ENCODE measurements at places on chromosomes 12 and 14.

- DNase-seq, result no peak
Measured at GRCh38 chr12:132393245-132393795, 63.9 kb upstream of the GALNT9 start.

GRCh38 chr14:65332141-65332871 is 80.2 kb upstream of the FUT8 start:
- no peak for DNase-seq

- DNase-seq, result peak; percentile 65
Measured at GRCh38 chr14:93954900-93955849, 21.2 kb downstream of the ASB2 start.

DNA sequence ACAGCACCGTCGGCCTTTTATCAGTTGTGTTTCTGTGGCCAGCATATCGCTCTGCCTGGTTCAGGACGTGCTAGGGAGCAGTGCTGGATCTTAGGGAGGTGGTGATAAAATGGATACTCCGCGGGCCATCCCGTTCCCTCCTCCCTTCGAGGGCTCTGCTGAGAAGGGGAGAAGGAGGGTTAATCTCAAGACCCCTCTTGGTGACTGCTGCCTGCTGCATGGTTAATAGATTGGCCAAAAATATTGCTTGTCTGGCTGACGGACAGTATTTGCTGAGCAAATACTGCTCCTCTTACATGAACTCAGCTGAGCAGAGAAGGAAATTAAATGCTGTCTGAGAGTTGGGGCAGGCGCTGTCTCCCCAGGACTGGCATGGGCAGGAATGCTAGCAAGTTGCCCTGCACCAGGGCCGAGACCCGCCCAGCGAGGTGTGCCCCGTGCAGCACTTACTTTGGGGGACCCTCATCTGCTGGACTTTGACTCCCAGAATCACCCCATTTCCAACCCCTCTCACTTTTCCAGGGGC is 1.2 kb downstream of the FBRSL1 start:
- no peak for DNase-seq

GRCh38 chr12:92445253-92446082 is 257.3 kb upstream of the PLEKHG7 start:
- no peak for DNase-seq

DNA sequence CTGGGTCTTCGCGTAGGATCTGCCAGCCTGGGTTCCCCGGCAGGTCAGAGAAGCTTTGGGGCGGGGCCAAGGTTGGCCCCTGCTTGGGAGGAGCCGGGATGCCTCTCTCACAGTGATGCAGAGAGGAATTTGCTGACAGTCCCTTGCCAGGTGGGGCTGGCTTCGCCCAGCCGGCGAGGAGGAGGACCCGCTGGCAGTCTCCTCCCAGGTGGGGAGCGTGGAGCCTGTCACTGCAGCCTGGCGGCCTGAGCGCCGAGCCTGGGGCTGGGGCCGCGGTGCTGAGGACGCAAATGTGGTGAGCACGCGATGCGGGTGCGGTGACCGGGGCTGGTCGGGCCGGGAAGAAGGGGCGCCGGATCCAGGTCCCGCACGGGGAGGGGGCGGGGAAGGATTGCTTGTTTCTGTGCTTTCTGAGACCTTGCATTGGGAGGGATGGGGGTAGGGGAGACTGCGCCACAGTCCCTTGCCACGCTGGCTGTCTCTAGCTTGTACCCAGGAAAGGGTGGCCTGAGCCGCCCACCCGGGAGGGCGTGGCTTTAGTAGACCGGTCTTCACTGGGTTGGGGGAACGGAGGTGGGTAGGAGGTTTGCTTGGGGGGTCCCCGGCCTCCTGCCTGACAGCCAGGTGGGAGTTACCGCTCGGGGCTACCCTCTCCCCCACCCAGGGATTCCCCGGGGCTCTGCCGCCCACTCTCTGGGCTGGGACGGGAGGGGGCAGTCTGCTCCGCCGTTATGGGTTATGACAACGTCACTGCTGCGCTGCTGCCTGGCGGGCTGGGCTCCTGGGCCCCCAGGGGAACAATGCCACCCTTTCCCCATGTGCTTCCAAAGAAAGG is at the start of gene TMEM63C:
TMEM63C (plus strand) TSS at position 196 of the 835 bp plus-strand sequence. CDS start 37,016 bp downstream, outside the sequence.
- DNase-seq, result peak; percentile 45

GRCh38 chr14:34741840-34742239 is 27.4 kb upstream of the CFL2 start:
- peak; percentile 49 for DNase-seq

- peak; percentile 26 for DNase-seq
Measured at GRCh38 chr12:47882781-47883546, 21.8 kb downstream of the VDR start.

- DNase-seq, result no peak
Measured at GRCh38 chr12:105206686-105207374, 29.1 kb downstream of the APPL2 start.

DNA sequence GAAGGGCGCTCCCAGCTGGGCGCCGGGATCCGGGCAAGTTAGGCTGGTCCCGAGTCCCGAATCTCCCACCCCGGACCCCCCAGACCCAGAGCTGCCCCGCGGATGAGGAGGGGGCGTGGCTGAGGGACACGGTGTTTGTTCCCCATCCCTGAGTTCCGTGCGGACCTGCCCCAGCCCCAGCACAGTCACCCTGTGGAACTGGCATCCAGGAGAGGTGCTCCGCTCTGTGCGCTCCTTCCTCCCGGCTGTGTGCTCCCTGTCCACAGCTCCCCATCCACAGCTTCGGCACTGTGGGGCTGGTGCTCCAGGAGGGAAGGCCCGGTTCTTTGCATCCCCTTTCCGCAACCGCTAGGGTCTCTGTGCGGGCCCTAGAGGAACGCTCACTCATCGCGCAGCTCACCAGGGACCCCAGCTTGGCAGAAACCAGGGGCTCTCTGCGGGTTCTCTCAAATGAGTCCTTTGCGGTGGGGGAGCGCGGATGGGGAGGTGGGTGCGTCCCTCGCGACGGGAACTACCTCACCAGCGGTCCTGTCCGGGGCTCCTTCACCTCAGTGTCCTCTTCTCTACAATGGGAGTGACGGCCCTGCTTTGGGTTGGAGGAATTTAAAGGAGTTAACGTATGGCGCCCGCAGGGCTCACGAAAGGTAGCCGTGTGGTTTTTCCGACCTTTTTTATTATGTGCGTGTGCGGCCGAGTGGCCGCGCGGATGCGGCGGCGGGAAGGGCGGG is 845 bp downstream of the TMEM132C start:
- no peak for DNase-seq

GRCh38 chr14:85342858-85343607 is 186.9 kb upstream of the FLRT2 start:
- no peak for DNase-seq

- no peak for DNase-seq
Measured at GRCh38 chr12:128266086-128266485, 884 bp upstream of the TMEM132C start.

DNA sequence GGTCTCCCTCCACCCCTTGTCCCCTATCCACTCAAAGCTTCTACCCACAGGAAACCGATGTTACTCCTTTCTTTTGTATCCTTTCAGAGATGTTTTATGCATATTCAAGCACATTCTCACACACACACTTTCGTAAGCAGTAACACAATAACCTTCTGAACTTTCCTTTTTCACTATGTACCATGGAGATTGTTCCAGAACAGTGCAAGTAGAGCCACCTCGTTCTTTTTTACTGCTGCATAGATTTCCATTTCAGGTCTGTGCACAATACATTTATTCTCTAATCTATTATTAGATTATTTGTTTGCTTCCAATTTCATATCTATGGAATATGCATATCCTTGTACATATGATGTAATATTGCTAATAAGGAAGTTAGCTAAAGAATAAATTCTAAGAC is 60.3 kb downstream of the TBC1D30 start:
- no peak for DNase-seq

DNA sequence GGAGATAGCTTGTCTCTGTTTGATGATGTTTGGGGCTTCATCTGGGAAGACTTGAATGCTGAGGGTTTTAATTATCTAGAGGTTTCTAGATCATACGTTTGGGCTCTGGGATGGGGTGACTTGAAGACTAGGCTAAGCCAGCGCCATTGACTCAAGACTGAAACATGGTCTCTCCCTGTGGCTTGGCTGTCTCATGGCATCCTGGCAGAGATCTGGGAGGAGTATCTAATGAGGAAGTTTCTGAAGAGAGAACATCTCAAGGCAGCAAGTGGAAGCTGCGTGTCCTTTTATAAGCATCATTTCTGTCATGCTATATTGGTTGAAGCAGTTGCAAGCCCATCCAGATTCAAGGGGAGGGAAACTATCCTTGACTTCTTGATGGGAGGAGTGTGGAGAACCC is 104.8 kb downstream of the UNC79 start:
- DNase-seq, result no peak

- DNase-seq, result no peak
Measured at GRCh38 chr12:69039911-69040310, 106.9 kb upstream of the CPM start.

GRCh38 chr14:104876251-104876699 is 11.2 kb downstream of the CEP170B start:
- DNase-seq, result no peak

- peak; percentile 60 for DNase-seq
Measured at GRCh38 chr14:64764641-64765520, 60.7 kb downstream of the PLEKHG3 start.

GRCh38 chr12:106128585-106129328 is 10.0 kb downstream of the NUAK1 start:
- no peak for DNase-seq

- no peak for DNase-seq
Measured at GRCh38 chr12:49564686-49565405, 3.1 kb downstream of the MCRS1 start.

- DNase-seq, result no peak
Measured at GRCh38 chr12:31989571-31990362, 30.6 kb downstream of the RESF1 start.

GRCh38 chr12:15918066-15918465 is 6.9 kb downstream of the DERA start:
- no peak for DNase-seq

GRCh38 chr12:6312529-6313325 is 2.2 kb downstream of the PLEKHG6 start:
- DNase-seq, result no peak

DNA sequence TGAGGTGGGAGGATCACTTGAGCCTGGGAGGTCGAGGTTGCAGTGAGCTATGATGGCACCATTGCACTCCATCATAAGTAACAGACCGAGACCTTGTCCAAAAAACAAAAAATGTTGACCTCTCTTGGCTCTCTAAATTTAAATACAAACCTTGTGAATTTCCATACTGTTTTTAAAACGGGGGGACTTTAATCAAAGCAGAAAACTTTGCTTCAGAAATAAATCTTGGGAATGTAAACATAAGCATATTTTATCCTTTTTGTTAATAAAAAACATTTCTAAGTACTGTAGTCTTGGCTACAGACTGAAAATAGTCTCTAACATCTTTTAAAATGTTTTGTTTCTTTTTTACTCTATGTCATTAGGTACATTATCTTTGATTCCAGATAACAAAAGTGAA is 130.7 kb upstream of the RASSF8 start:
- DNase-seq, result no peak

GRCh38 chr14:56331592-56332216 is 213.5 kb downstream of the PELI2 start:
- DNase-seq, result no peak

DNA sequence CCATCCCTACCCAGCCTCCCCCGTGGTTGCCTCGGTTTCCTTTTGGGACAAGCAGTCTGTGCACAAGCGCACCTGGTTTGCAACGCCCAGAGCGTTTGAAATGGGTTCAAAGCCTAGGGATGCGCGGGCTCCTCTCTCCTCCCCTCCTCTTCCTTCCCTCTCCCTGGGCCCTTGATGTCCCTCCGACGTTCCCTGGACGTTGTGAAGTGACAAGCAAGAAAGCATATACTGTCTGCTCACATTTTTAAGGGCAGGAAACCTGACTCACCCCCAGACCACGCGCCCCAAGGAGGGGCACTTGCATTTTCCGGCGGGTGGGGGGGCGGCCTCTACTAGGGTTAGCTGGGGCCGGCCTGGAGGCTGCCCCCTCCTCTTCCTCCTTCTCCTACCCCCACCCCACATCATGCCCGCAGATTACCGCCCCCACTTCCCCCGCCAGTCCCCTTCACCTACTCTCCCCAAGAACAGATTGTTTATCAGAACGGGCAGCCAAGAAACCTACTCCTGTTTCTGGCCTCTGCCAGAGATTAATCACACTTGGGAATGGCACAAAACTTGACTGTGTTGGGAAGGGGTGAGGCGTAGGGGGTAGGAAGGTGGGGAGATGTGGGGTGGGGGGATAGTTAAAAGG is 9.5 kb upstream of the IRF2BPL start:
- DNase-seq, result no peak

- DNase-seq, result no peak
Measured at GRCh38 chr14:93346926-93347721, at the start of gene COX8C. TSS of gene COX8C (plus strand) at chr14:93347182. CDS start at chr14:93347269, 87 bp downstream.

GRCh38 chr12:42582050-42582449 is 7.5 kb downstream of the PRICKLE1 start:
- no peak for DNase-seq

DNA sequence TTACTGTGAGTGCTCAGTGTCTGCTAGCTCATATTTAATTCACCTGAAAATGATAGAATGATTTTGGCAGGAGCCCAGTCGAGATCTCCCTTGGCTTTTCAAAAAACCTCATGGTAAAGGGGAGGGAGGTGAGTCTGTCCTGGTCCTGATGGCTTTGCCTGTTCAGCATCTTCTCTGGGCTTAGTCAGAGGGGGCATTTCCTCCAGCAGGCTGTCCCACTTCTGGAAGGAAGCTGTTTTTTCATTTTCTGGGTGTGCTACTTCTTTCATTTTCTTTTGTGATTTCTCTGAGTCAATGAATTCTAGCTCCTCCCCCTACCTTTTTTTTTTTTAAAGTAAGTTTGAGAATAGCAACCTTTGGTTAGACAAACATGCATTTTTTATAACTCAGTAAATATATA is 58.8 kb downstream of the TMX1 start:
- no peak for DNase-seq

DNA sequence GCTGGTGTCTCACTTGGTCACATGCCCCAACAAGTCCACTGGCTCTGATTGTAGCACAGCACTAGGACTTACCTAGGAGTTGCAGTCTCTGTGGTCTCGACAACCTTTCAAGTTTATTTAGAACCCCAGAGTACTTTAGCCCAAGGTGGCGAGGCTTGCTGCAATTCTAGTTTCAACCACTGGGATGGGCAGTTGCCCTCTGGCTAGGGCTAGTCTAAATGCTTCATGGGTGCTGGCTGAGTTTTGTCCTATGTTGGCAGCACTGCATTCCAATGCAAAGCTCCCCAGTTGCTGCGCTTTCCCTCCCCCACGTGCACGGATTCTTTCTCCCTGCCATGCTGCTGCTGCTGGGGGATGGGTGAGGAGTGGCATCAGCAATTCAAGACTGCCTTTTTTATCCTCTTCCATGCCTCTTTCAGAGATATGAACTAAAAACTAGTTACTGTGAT is 207.9 kb downstream of the SYNE2 start:
- no peak for DNase-seq

DNA sequence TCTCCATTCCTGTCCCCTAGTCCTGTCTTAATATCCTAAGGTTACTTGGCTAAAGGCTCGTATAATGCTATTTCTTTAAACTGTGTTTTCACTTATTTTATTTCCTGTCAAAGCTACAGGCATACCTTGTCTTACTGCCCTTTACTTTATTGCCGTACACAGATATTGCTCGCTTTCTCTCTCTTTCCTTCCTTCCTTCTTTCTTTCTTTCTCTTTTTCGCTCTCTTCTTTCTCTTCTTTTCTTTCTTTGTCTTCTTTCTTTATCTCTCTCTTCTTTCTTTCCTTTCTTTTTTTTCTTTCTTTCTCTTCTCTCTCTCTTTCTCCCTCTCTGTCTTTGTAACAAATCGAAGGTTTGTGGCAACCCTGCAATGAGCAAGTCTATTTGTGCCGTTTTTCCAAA is 123.9 kb upstream of the ARHGAP5 start:
- no peak for DNase-seq

- no peak for DNase-seq
Measured at GRCh38 chr12:53696655-53697331, 20.9 kb upstream of the ATP5MC2 start.

GRCh38 chr12:7295529-7295928 is 8.3 kb upstream of the ACSM4 start:
- no peak for DNase-seq

Measured in central memory CD4-positive, alpha-beta T cell (primary cell).